ENCODE measurements at places on chromosomes 5 and 9.

DNA sequence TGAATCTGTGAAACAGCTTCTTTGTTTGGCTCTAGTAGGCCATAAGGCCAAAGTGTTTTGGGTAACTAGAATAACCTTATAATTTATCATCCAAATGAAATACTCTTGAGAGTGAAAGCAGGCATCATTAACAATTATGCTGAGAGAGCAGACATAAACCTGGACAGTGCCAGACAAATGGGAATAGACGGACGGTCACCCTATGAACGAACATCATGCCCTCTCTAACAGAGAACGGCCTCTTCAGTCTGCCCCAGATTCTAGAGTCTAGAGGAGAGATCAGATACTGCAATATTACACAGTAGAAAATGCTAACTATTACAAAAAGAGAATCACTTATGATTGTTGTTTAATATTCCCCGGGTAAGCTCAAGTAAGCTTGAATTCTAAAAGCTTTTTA is 68.5 kb downstream of the APBA1 start:
- DNase-seq: no peak

- DNase-seq: no peak
These were observed 11.4 kb upstream of the ASS1 start for GRCh38 chr9:130433168-130433946.

DNA sequence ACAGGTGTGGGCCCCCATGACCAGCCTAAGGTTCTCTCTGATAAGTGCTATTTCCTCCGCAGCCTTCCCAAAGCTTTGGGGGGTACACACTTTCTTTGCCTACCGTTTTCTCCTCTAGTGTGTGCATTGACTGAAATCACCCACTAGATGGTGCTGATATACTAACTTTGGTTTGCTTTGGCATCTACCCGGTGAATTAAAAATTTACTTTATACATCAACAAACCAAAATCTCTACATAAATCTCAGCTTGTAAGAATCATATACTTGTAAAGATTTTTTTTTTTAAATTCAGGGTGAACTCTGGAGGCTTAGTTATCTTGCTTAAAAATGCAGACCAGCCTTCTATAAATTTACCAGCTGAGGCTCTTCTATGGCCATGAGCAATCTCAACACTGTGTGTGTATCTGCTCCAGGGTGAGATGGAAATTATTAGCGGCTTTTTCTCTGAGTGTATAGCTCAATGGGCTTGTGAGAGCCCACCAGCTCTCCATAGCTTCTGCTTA is 475.7 kb upstream of the TNC start:
- no peak for DNase-seq

DNA sequence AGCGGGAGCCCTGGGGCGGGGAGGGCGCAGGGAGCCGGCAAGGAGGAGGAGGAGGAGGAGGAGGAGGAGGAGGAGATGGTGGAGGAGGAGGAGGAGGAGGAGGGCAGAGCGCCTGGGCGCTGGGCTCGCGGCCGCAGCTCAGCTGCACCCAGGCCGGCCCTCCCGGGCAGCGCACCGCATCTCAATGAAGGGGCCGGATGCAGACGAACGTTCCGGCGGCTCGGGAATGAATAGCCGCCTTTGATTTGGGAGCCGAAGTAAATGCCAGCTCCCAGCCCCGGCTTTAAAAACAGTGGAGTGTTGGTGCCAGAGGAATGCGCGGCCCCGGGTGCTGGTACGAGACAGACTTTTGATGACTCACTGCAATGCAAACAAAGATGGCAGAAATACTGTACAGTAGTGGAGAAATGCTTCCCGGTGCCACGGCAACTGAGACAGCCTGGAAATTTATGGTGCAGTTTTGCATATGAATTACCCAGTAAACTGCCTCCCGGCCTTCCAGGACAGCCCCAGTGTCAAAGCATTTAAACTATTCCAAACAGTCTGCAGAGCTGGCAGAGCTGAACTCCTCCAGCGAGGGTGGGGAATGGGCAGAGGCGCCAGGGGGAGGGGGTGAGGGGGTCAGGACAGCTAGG is 43.1 kb downstream of the NACC2 start:
- DNase-seq: no peak

GRCh38 chr9:125447202-125447802 is 185.7 kb downstream of the GAPVD1 start:
- DNase-seq: no peak

- no peak for DNase-seq
These were observed 55.8 kb upstream of the ZFAND5 start for GRCh38 chr9:72420783-72421182.

- DNase-seq: no peak
These were observed 54.3 kb upstream of the PTPDC1 start for GRCh38 chr9:94029932-94030317.

DNA sequence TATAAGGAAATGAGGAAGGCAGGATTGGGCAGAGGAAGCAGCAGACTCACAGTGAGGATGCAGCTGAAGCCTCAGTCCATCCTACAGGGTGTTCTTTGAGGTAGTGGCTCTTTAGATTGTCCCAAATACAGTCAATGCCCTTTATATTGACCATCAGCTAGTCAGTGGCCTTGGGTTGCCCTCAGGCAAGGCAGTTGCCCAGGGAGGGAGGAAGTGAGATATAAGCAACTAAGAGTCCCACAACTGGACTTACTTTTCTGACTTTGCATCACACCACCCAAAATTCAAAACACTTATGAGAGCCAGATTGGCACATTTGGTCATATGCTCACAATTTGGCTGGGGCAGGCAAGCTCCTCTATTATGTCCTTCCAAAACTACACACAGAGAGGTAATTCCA is 9.4 kb upstream of the SLC12A2 start:
- no peak for DNase-seq

GRCh38 chr9:132350861-132351315 is 3.9 kb downstream of the SETX start:
- DNase-seq: no peak

DNA sequence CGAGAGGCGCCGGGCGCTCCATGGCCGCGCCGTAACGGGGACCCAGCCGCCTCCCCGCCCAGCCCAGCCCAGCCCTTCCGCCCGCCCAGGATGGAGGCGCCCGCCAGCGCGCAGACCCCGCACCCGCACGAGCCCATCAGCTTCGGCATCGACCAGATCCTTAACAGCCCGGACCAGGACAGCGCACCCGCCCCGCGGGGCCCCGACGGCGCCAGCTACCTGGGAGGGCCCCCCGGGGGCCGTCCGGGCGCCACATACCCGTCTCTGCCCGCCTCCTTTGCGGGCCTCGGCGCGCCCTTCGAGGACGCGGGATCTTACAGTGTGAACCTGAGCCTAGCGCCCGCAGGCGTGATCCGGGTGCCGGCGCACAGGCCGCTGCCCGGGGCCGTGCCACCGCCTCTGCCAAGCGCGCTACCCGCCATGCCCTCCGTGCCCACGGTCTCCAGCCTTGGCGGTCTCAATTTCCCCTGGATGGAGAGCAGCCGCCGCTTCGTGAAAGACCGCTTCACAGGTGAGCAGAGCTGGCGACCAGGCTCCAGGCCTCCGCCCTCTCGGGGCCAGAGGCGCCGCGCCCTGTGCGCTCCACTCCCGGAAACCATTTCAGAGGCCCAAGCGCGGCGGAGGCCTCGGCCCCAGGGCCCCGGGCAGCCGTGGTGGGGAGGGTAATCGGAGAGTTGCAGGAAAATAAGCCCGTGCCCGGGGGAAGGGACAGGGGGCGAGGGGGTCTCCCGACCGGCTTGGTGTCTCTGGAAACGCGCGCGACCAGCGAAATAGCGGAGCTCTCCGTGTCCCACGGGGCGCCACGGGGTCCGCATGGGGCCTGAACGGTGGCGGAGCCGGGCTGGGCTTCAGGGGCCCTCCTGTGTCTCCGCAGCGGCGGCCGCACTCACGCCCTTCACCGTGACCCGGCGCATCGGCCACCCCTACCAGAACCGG is 496 bp downstream of the TLX3 start:
- no peak for DNase-seq

DNA sequence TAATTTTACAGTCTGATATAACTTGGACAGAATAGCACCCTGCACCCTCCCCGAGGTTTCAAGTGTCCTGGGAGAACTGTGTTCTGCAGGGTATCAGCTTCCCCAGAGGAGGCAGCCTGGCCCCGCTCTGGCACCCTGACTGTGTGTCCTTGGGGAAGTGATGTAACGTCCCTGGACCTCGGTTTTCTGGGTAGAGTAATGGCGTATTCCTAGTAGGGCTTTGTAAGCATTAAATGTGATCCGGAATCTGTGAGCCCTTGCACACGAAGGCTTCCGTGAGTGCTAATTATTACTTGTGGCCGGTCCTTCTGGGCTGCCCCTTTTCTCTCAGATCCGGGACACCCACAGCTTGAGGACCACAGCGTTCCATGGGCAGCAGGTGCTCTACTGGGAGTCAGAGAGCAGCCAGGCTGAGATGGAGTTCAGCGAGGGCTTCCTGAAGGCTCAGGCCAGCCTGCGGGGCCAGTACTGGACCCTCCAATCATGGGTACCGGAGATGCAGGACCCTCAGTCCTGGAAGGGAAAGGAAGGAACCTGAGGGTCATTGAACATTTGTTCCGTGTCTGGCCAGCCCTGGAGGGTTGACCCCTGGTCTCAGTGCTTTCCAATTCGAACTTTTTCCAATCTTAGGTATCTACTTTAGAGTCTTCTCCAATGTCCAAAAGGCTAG is 1.0 kb upstream of the CACFD1 start:
- no peak for DNase-seq

DNA sequence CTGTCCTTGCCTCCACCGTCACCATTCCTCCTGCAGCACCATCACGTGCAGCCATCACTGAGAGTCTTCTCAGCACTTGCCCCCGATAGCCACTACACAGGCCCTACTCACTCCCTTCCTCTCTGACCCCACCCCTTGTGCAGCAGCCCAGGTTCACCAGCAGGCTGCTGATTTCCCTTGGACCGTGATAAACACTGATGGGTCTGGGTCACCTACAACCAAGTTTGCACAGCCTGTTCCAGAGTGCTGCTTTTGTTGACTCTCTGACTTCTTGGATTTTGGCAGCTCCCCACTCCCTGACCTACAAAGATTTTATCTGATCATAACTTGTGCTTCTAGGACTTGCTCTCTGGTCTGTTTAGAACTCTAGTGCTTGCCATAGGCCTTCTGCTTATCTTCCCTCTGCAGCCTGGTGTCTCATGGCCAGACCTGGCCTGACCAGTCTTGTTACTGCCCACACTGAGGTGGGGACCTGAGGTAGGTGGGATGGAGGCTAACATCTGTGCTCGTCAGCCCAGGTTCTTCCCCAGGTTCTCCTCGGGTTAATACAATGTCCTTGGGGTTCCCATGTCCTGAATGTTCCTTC is 109.3 kb downstream of the TARS1 start:
- DNase-seq: no peak

- DNase-seq: no peak
These were observed 27.1 kb upstream of the TEX10 start for GRCh38 chr9:100379862-100380261.

DNA sequence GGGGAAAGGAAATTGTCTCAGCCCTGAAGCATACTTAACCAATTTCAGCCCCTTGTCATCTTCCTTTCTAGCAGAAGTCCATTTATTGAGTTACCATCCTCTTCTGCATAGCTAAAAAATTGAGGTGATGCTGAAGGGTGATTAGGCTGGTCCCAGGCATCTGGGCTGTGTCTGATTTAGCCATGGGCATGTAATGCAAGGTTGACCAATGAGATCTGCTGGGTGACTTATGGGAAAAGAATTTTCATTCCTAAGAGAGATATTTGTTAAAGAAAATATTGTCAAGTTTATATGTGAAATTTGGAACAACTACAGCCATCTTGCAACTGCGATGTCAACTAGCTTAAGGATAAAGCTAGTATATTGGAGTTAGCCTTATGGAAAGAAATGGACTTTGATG is 5.1 kb downstream of the ITGA2 start:
- no peak for DNase-seq

DNA sequence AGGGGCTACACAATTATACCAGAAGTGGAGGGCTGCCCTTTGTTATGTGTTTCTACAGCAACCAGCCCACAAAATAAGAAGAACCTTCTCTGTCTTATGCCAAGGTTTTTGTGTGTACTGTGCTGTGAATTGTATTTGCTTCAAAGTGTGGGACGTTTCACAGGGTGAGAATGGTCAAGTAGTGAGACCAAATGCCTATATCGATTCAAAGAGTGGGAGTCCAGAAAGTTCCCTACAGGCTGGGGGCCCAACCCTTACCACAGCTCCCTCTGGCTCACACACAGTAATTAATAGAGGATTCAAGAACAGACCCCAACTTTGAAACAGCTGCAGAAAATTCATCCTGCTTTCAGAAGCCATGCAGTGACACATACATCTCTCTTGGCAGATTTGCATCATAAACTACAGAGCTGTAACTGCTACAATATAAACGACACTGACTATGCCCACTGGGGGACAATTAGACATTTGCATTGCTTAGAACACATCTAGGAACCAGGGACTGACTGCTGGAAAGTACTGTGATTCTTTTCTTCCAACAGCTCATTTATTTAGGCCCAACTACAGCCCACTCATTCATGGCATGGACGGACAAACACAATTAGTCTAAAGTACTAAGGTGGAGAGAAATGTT is 12.8 kb downstream of the ENC1 start:
- DNase-seq: no peak

DNA sequence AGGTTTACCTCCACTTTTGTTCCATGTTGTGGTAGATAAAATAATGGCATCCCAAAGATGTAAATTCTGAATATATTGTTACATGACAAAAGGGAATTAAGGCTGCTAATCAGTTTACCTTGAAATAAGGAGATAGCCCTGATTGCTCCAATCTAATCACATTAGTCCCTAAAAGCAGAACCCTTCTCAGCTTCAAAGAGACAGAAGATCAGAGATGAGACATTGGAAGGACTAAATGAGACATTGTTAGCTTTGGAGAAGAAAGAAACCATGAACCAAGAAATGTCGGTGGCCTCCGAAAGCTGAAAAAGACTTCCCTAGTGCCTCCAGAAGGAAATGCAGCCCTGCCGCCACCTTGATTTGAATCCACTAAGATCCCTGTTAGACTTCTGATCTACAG is 82.8 kb upstream of the PARP8 start:
- no peak for DNase-seq

GRCh38 chr9:134539586-134540194 is 101.9 kb upstream of the COL5A1 start:
- no peak for DNase-seq

DNA sequence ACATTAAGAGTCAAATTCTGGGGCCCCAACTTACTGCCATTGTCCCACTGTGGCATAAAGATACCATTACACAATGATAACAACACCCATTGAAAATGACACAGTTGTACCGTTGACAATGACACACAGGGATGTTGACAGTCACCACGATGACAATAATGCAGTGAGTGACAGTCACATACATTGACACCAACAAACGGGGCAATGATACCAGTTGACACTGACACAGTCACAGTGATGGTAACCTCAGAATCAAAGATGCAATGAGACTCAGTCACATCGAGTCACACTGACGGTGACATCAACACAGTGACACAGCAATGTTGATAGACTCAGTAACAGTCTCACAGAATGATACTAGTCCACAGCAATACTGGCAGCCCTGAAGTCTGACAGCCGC is 16.9 kb downstream of the CNTFR start:
- DNase-seq: no peak

DNA sequence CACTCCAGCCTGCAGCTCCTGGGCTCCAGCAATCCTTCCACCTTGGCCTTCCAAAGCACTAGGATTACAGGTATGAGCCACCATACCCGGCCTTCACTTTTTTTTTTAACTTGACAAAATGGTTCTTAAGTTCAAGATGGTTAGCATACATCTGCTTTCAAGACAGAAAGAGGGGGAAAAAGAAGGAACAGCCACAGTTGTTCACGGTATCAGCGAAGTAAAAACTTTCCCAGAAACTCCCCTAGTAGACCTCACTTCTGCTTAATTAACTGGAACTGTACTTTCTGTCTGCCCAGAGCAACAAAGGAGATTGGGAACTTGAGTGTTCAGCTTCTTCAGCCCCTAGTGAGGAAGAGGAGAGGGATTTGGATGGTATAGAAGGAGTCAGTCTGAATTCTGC is 116.7 kb downstream of the UGCG start:
- DNase-seq: no peak
